ENCODE measurements at places on chromosomes 3 and 15.

- peak; percentile 52 for DNase-seq
- H3K4me3 ChIP-seq = no peak overlapping the region
- H3K27ac ChIP-seq = peak overlapping the region; percentile 1
- no peaks in the 10 kb centered on the region for H3K36me3 ChIP-seq
Observed at GRCh38 chr3:18134386-18135059, 290.6 kb downstream of the SATB1 start.

- H3K27ac ChIP-seq = no peak overlapping the region
- H3K4me1 ChIP-seq = peaks cover 6% of the 10 kb centered on the region
Observed at GRCh38 chr3:173823911-173824460, 426.4 kb downstream of the NLGN1 start.

- no peak overlapping the region for H3K27ac ChIP-seq
- H3K27me3 ChIP-seq = no peaks in the 10 kb centered on the region
- H3K4me1 ChIP-seq = peaks cover 13% of the 10 kb centered on the region
- DNase-seq = no peak
- H3K36me3 ChIP-seq = peaks cover 7% of the 10 kb centered on the region
Observed at GRCh38 chr15:82186719-82187406, 75.7 kb downstream of the EFL1 start.

DNA sequence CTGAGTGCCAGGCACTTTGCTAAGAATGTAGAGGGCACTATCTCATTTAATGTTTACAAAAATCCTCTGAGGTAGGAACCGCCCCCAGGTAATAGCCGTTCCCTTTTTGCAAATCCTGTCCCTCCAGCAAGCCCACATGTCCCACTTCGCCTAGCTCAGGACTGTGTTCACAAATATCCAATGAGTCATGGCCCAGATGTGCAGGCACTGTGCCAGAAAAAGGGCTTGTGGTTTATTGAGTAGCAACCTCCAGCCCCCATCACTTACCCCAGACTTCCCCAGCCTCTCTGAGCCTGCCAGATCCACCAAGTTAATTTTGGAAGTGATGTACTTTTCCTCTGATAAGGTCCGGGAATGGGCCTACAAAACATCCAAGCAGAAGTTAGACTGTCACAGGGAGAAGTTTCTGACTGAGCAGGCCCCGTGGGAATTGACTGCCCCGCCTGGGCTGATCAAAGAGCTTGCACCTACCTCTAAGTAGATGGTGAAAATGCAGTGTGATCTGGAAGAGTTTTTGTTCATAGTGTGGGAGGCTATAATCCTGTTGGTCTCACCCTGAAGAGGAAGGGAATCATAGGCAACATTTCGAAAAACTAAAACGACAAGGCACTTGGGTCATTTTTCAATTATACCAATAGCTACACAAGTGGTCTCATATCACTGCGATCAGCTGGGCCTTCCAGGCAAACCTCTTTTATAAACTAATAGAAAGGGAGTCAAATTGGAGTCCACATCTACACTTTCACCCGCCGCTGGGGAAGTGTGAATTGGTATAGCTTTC lies 15.7 kb downstream of the KIF9 start:
- peaks cover 6% of the 10 kb centered on the region for H3K36me3 ChIP-seq
- peak; percentile 94 for DNase-seq
- no peaks in the 10 kb centered on the region for H3K27me3 ChIP-seq
- peak overlapping the region; percentile 13 for H3K27ac ChIP-seq
- H3K4me1 ChIP-seq = peaks cover 8% of the 10 kb centered on the region
- H3K4me3 ChIP-seq = no peak overlapping the region

DNA sequence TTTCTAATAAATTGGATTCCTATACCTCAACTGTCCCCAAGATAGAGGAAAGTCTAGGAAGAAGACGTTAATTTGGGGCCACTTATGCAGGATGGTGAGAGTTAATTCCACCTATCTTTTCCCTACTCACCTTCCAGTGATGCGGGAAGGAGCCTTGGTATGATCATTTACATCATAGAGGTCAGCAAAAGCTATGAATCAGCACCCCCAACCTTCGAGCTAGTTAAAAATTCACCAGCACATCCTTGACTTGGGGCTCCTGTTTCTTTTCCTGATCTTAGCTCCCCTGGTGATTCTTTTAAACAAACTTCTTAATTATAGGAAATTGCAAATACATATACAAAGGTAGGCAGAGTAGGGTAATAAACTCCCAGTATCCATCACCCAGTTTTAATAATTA lies 366.6 kb downstream of the SOX2 start:
- H3K27me3 ChIP-seq = no peaks in the 10 kb centered on the region
- H3K4me3 ChIP-seq = no peak overlapping the region
- no peak for DNase-seq
- no peak overlapping the region for H3K27ac ChIP-seq

GRCh38 chr15:81811736-81812135 lies 234.1 kb downstream of the MEX3B start:
- no peaks in the 10 kb centered on the region for H3K27me3 ChIP-seq
- no peaks in the 10 kb centered on the region for H3K36me3 ChIP-seq
- DNase-seq = no peak
- no peak overlapping the region for H3K27ac ChIP-seq

DNA sequence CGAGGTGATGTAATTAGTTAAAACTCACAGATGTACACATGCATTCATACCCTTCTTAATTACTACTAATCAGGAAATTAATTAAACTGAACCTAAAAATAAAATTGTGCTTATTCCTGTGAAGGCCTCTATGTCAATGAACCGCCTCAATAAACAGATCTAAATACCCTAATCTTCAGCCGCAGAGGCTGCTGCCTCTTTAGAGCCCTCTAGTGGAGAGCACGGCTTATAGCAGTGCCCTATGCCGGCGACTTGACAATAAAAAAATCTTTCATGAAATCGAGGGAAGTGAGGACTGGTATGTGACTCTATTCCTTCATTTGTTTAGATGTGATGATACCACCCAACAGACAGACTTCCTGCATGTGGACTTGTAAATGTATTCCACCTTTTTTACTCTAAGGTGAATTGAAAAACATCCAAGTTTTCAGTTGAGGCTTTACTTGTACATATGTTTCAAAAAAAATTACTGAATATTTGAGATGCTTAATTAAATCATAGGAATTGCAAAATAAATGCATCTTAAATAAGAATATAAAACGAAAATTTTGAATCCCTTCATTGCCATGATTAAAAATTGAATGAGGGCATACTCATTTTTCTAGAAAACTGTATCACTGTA lies 8.3 kb upstream of the EPHA3 start:
- DNase-seq = peak; percentile 60
- H3K27me3 ChIP-seq = no peaks in the 10 kb centered on the region
- H3K27ac ChIP-seq = no peak overlapping the region

GRCh38 chr3:34889641-34890040 lies 749.7 kb upstream of the ARPP21 start:
- H3K27me3 ChIP-seq = no peaks in the 10 kb centered on the region
- H3K4me1 ChIP-seq = peaks cover 5% of the 10 kb centered on the region
- no peaks in the 10 kb centered on the region for H3K36me3 ChIP-seq
- DNase-seq = no peak
- H3K27ac ChIP-seq = no peak overlapping the region

All from MCF 10A (cell line).